ENCODE measurements at places on chromosomes 4 and X.

DNA sequence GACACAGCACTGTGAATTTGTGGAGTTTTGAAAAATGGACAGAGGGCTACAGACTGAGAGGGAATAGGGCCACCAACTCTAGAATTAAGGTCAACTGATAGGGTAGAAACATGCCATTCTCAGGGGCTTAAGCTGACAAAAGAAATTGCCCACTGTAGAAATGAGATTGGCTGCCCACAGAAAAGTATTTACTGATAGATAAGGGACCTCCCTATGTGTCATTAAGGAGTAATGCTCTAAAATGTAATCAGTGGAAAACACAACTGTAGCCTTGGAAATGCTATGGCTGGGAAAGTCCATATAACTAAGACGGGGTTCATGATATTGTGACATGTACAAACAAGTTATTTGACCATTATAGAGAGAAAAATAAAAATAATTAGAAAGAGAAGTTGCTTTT, 4.6 kb downstream of the RTL9 start:
- DNase-seq, result no peak

DNA sequence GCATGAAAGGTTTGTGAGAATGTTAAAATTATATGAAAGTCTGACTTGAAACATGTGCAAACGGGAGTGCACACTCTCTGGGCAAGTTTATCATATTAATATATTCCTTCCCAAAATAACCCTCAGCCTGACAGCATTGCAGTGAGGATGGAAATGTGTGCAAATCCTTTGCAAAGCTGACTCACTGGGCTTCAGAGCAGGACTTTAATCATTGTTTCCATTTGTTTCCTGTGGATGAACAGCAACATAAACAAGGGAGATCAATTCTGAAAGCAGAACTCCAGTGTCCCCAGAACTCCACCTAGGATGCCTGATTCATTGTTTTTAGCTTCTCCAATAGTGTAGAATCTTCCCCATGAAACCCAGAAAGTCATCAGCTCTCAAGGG, 32.9 kb downstream of the SLC2A9 start:
- DNase-seq, result no peak

DNA sequence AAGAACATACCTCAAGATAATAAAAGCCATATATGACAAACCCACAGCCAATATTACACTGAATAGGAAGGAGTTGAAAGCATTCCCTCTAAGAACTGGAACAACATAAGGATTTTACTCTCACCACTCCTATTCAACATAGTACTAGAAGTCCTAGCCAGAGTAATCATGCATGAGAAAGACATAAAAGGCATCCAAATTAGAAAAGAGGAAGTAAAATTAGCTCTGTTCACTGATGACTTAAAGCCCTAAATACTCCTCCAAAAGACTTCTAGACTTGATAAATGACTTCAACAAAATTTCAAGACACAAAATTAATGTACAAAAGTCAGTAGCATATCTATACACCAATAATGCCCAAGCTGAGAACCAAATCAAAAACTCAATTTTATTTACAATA, 235.7 kb downstream of the NKX6-1 start:
- no peak for DNase-seq

GRCh38 chr4:75180790-75181776, 248.2 kb downstream of the PARM1 start:
- DNase-seq, result no peak

GRCh38 chrX:99073551-99073950, 1336.5 kb downstream of the PCDH19 start:
- no peak for DNase-seq

DNA sequence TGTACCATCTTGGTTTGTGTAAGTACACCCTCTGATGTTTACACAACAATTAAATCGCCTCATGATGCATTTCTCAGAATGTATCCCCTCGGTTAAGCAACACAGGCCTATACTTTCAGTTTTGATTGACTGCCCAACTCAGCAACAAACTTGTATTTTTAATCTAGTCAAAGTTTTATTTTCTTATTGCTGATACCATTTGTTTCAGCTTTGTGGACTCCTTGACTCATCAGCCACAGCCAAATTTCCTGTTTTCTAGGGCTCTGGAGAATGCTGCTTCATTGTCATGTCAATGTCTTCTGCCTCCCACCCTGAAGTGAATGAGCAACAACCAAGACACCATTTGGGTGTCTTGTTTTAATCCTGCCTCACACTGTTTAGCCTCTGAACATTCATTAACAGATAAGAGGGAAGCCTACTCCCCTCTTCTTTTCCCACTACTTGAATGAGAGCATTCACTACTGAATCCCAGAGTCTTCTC, 14.0 kb downstream of the BBS12 start:
- DNase-seq, result no peak

GRCh38 chrX:64975989-64976672, at the start of gene ZC4H2:
ZC4H2 (minus strand) TSS chrX:64976450; CDS start chrX:64976377, 73 bp downstream.
- DNase-seq, result peak; percentile 38

Data from activated CD8-positive, alpha-beta memory T cell treated with anti-CD3 and anti-CD28 coated beads for 1 hour (primary cell).